ENCODE measurements at places on chromosomes 1 and 21.
A peak's percentile ranks its signal among the peaks of the same experiment; 100 is the strongest.

DNA sequence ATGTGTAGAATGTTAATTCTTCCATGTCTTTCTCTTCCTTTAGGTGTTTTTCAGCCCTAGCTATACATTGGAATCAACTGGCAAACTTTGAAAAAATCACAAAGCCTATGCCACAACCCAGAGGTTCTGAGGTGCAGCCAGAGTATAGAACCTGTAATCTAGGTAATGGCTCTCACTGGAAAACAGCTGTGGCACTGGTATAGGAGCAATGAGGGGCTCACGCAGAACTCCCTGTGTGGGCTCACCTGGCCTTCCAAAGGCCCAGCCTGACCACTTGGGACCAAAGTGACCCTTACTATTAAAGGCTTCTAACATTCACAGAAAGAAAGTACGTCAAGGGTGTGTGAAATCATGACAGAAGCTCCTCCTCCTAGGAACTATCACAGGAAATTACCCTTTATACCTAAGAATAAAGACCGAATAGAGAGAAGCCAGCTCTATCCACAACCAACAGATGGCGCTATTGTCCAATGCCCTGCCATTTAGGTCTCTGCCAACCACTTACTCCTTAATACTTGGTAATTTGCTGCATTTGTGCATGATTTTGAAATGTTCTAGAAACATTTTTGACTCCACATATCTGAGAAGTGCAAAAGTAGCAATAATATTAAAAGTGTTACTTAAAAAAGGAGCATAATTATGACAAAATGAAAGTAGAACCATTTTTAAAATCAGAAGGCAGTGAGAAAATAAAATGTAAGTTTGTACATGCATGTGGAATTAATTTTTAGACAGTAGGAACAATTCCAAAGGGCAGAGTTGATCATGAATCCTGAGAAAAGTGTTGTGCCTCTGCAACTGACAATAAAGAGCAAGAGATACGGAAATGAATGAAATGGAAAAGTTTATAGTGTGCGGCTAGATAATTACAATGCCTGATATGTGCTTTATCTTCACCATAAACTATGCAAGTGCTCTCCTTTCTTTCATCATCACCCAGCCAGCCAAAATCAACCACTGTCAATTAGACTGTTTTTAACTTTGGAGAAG, 93.1 kb upstream of the HAO2 start:
- DNase-seq, result peak; percentile 17

- DNase-seq, result no peak
Measured at GRCh38 chr1:168725831-168726230, 3.2 kb downstream of the DPT start.

GRCh38 chr1:75275631-75276030, 141.4 kb downstream of the LHX8 start:
- no peak for DNase-seq

- peak; percentile 23 for DNase-seq
Measured at GRCh38 chr1:17605582-17606344, 66.3 kb downstream of the ARHGEF10L start.

DNA sequence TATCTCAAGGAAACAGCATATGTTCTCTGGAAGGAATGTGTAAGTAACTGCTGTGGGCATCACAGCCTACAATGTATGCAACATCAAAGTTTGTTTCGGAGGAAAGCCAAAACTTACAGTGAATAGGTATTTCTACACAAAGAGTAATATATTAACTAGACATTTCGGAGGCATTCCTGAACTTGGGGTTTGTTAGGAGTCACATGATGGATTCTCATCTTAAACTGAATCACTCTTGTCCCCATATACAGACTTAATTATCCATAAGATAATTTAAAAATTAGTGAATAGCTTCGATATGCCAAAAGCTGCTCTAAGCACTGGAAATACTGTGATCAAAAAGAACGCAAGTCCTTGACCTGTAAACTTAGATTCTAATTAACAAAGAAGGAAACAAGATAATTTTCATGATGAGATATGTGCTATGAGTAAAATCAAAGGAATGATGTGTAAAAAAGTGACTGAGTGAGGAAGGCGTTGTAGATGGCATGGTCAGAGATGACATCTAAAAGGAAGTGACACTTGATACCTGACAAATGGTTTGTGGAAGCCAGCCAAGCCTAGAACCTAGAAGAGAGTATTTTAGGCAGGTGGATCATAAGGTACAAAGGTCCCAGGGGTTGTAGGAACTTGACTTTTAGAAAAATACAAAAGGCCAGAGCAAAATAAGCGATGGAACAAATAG, 273.1 kb downstream of the MRPL39 start:
- DNase-seq, result no peak

DNA sequence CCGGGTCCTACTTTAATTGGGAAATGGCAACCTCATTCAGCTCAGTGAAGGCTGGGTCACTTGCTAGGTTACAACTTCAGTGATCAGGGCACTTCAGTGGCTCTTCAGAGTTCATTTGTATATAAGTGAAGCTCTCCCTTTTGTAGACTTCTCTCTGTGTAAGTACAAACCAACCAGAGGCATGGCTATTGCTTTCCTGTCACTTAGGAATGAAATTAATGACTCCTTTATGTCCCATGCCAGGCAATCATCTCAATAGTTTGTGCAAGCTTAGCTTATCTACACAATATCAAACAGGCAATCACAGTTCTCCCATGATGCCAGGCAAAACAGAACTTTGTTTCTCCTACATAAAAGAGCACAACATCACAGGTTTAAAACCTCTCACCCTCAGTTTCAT, 22.8 kb upstream of the CTBS start:
- no peak for DNase-seq

DNA sequence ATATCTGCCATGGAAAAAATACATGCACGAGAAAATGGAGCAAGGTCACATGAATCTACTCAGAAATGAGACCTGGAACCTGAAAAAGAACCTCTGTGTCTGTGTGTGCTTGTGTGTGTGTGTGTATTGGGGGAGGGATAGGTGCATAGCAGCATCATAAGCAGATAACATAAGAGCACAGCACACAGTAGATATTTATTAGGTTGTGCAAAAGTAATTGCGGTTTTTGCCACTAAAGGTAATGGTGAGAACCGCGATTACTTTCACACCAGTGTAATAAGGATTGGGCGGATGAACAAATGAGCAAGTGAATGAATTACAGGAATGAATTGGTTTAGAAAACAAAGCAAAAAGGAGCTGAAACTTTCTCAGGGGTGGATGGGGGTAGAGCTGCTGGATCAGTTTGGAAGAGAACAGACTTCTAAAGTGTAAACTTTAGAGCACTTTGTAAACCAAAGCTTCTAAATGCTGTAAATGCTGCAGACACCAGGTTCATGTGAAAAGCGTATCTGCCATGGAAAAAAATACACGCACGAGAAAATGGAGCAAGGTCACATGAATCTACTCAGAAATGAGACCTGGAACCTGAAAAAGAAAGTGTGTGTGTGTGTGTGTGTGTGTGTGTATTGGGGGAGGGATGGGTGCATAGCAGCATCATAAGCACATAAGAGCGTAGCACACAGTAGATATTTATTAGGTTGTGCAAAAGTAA, 156.9 kb downstream of the TOMM20 start:
- DNase-seq, result no peak

GRCh38 chr1:186999506-186999905, 170.8 kb downstream of the PLA2G4A start:
- DNase-seq, result no peak

- DNase-seq, result no peak
Measured at GRCh38 chr1:61078618-61079295, 3.6 kb upstream of the NFIA start.

- DNase-seq, result peak; percentile 9
Measured at GRCh38 chr1:171252482-171252881, 4.2 kb downstream of the FMO1 start.

- no peak for DNase-seq
Measured at GRCh38 chr1:18926315-18927081, 24.1 kb upstream of the ALDH4A1 start.

- no peak for DNase-seq
Measured at GRCh38 chr1:101282314-101283038, 45.7 kb downstream of the S1PR1 start.

- DNase-seq, result no peak
Measured at GRCh38 chr1:60988891-60989290, 93.5 kb upstream of the NFIA start.

DNA sequence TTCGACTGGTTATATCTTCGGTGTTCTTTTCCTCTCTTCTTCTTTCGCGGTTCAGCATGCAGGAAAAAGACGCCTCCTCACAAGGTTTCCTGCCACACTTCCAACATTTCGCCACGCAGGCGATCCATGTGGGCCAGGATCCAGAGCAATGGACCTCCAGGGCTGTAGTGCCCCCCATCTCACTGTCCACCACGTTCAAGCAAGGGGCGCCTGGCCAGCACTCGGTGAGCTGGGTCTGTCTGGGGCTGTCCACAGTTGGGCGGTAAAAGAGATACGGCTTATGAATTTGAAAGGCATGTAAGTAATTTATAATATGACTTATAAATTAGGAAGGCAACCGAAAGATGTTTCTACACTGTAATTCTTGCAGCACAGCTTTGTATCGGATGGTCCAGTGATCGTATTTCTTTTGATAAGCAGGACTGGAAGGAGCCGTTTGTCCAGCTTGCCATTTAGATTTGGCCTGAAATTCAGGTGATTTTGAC, 334 bp downstream of the CTH start:
- no peak for DNase-seq

DNA sequence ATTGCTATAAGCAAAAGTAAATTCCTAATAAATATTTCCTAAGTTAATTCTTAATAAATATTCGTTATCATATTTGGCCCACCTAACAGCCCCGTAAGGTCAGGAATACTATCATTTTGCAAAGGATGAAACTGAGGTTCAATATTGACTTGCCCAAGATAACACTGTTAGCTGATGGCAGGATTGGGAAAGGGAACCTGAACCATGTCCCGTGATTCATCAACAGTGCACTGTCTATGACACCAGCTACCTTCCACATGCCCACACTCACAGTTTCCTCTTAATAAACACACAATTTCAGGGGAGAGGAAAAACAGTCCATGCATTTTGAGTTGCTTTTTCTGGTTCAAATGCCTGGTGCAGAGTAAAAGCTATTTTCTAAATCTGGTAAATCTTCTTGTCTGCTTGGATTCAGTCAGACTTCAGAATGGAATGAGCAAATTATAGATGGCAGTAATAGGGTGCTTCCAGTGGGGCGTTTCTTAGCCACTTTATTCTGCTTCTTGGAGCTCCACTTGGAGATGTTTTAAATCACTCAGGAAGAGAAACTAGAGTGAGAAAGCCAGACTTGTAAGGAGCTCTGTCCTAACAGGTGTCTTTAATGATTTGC, 354.6 kb downstream of the PDE4B start:
- DNase-seq, result no peak

DNA sequence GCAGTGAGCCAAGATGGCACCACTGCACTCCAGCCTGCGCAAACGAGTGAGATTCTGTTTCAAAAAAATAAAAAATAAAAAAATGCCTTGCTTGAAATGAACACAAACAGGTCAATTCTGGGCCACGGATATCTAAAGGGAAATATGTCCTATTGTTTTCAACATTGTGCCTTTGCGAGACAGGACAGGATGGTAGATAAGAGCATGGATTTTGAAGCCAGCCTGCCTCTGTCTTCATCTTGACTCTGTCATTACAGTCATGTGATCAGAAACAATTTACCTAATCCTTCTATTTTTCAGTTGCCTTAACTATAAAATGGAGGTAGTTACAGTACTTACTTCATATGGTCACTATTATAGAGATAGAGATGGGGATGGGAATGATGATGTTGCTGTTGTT, 56.7 kb upstream of the ZSWIM5 start:
- DNase-seq, result no peak

DNA sequence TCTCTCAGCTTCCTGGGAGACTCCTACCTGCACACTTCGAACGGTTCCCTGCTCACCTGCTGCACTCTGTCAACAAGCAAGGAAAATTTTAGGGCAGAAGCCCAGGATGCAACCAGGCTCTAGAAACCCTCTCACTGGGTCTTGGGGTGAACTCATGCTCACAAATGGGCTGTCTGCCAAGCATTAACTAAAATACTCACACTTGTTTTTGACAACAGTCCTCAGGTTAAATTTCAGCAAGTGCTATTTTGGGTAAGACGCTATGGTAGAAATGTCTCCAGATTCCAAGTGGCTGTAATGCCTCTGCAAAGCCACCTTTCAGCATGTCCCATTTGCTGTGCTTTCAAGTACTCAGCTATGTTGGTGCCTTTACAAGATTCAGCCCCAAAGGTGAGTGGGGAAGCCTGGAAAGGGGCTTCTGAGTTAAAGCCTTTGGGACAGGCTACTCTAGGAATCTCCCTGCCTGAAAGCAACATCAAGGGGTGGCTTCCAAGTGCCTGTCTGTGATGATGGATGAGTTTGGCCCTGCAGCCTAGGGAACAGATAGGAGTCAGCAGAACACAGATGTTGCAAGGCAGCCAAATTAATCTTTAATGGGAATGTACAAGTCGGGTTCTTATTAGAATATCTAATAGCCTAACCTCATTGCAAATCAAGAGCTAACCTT, 211.9 kb upstream of the SPAG17 start:
- no peak for DNase-seq

- DNase-seq, result no peak
Measured at GRCh38 chr1:206797534-206798383, 25.5 kb upstream of the IL10 start.

DNA sequence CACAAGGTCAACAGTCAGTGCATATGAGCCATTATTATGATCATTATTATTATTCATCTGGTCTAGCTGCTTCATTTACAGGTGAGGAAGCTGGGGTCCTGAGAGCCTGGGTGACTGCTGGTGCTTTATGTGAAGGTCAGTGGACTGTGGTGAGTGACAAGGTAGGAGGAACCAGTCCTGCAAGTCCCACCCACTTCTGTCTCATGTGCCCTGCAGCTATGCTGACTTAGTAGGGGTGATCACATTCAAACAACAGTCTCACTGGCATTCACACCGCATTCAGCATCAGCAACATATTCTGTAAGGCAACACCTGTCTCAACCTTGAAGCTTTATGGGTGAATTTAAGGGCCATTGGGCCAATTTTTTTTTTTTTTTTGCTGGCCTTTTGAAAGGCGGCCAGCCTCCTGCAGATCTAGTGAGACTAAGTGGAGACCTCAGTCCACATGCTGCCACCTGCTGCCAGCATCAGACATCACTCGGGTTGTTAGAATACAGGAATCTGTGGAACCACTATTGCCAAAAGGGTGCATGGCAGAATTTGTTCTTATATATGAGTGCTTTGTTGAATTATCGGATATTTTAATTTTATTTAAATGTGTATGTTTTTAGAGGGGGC, 59.9 kb upstream of the CACNA1E start:
- peak; percentile 58 for DNase-seq

DNA sequence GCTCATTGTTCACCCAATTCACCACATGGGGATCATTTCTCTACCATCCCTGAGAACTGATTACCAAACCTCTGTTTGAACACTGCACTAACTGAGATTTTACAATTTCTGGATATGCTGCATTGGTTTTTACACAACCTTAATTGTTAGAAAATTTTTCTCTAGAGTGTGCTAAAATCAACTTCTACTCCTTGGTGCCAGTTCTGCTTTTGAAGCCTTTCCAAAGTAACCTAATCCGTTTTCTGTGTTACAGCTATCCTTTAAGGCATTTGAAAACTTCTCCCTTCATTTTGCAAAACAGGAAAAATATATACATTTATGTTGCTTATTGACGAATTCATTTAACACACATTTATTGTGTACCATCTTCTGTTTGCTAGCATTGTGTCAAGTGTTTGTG, 23.7 kb downstream of the SMAP2 start:
- DNase-seq, result no peak
